ENCODE measurements at places on chromosomes 1 and 21. TPM values are rescaled to one million over a fixed set of nuclear protein-coding genes. Genes with fewer than 3 reads are reported as not detected.

DNA sequence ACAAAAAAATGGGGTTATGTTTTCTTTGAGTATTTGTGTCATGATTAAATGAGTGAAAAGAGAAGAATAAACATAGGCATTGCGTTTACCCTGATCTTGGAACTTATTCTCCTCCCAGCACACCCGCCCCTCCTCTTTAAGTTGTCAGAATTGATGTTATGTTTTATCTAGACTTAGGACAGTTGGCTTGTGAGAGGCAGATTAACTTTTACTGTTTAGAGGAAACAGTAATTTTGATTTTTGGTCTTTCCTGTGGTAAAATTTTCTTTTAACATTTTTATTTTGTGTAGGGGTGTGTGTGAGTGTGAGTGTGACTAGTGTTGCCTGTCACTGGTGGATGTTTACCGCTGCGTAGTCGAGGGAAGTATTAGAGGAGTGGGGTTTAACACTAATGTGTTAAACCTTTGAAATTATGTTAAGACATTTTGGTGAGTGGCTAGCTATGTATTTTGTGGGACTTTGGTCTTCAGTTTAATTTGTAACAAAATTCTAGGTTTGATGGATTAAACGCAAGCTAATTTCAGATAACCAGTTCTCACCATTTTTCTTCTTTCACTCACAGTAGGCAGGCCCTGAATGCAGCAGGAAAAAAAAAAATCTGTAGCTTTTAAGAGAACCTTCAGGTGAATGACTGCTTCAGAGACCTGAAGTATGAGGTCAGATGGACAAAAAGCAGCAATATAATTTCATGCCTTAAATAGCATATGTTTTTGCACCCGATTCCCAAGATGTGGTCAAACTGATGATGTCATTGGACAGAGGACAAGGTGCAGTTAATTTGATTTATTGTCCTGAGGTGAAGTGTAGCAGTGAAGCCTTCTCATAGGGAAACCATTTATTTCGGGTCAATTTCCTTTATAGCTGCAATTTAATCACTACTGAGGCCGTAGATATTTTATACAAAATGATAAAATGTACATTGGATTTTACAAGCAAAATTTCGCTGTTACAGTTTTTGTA is 2.7 kb downstream of the POU2F1 start:
- H3K36me3 ChIP-seq, result no peaks in the 10 kb centered on the region
- H3K4me3 ChIP-seq, result no peak overlapping the region
- peak; percentile 28 for DNase-seq
- H3K27ac ChIP-seq, result peak overlapping the region; percentile 95
- peaks cover 17% of the 10 kb centered on the region for H3K4me1 ChIP-seq

DNA sequence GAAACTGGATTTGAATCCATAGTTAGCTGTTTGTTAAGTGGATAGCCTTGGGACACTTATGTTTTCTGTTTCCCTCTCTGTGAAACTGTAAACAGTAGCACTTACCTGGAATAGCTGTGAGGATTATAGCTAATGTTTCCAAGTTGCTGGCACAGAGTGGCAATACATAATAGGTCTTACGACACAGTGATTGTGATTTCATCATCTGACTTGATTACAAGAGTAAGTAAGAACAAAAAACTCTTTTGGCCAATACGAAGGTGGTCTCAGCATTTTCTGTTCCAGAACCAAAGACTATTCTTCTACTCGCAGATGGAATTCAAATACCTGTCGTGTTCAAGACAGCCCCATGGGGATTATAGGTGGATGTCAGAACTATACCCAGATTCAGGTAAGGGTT is 2.1 kb downstream of the C8B start:
- no peak overlapping the region for H3K27ac ChIP-seq
- H3K27me3 ChIP-seq, result no peaks in the 10 kb centered on the region
- H3K36me3 ChIP-seq, result no peaks in the 10 kb centered on the region
- DNase-seq, result no peak
- no peak overlapping the region for H3K4me3 ChIP-seq
- peaks cover 15% of the 10 kb centered on the region for H3K4me1 ChIP-seq

GRCh38 chr1:91744953-91745639 is 140.9 kb downstream of the TGFBR3 start:
- H3K4me1 ChIP-seq, result peaks cover 8% of the 10 kb centered on the region
- H3K4me3 ChIP-seq, result no peak overlapping the region
- DNase-seq, result peak; percentile 35
- no peaks in the 10 kb centered on the region for H3K36me3 ChIP-seq
- H3K27ac ChIP-seq, result peak overlapping the region; percentile 20

The SPRR2E gene
- not detected for total RNA-seq

The BRINP3 gene
- total RNA-seq, result 37.9 TPM

DNA sequence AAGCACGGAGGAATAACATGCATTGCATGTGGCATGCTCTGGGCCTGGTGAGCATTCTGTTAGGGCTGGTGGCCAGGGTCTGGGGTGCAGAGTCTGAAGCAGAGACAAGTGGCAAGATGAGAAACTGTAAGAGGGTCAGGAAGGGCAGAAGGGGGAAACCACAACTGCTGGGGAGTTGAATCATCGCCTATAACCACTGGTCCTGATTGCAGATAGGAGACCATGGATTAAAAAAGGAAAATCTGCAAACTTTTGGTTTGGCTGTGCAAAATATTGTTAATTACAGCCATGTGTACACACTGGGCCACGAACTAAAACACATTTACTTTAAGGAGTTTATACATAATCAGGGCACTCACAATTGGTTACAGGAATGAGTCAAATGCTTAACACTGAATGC is 76.6 kb downstream of the TGFBR3 start:
- DNase-seq, result no peak
- no peaks in the 10 kb centered on the region for H3K27me3 ChIP-seq
- no peak overlapping the region for H3K27ac ChIP-seq
- H3K4me3 ChIP-seq, result no peak overlapping the region
- H3K36me3 ChIP-seq, result no peaks in the 10 kb centered on the region

The ZNF697 gene
- total RNA-seq, result 7.3 TPM

DNA sequence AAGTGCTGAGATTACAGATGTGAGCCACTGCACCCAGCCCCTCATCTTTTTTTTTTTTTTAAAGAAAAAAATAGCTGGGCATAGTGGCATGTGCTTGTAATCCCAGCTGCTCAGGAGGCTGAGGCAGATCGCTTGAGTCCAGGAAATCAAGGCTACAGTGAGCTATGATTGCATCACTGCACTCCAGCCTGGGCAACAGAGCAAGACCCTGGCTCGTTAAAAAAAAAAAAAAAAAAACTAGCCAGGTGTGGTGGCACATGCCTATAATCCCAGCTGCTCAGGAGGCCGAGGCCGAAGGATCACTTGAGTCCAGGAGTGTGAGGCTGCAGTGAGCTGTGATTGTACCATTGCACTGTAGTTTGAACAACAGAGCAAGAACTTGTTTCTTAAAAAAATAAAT is 13.8 kb downstream of the SZRD1 start:
- H3K27ac ChIP-seq, result no peak overlapping the region
- H3K4me1 ChIP-seq, result peaks cover 7% of the 10 kb centered on the region
- H3K36me3 ChIP-seq, result no peaks in the 10 kb centered on the region
- H3K27me3 ChIP-seq, result no peaks in the 10 kb centered on the region
- H3K4me3 ChIP-seq, result no peak overlapping the region
- no peak for DNase-seq

The AGMAT gene
- total RNA-seq, result 49.9 TPM

DNA sequence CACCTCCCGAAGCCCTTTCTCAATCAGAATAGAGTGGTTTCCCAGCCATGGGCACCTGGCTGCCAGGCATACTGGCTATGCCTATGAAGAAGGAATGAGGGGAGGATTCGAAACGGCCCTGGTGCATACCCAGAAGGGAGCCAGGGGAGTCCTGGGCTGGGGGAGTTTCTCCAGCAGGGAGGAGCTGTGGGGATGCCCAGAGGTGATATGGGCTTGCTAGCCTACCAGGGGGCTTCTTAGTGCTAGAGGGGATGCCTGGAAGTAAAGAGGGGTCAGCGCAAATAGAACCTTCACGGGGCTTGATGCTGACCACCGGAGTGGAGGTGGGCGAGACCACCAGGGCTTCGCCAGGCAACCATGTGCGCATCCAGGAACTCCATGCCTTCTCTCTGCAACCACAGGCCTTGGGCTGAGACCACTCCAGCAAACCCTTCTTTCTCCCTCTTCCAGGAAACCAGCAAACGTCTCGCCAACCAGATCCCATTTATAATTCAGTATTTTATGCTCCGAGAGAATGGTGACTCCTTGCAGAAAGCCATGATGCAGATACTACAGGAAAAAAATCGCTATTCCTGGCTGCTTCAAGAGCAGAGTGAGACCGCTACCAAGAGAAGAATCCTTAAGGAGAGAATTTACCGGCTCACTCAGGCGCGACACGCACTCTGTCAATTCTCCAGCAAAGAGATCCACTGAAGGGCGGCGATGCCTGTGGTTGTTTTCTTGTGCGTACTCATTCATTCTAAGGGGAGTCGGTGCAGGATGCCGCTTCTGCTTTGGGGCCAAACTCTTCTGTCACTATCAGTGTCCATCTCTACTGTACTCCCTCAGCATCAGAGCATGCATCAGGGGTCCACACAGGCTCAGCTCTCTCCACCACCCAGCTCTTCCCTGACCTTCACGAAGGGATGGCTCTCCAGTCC is 18.2 kb upstream of the MX1 start:
- no peaks in the 10 kb centered on the region for H3K4me1 ChIP-seq
- no peak overlapping the region for H3K27ac ChIP-seq
- no peak for DNase-seq
- H3K36me3 ChIP-seq, result no peaks in the 10 kb centered on the region
- H3K4me3 ChIP-seq, result no peak overlapping the region

- H3K27ac ChIP-seq, result no peak overlapping the region
- H3K27me3 ChIP-seq, result no peaks in the 10 kb centered on the region
- H3K4me3 ChIP-seq, result no peak overlapping the region
- H3K4me1 ChIP-seq, result peaks cover 14% of the 10 kb centered on the region
These were observed 45.1 kb downstream of the DPT start for GRCh38 chr1:168683871-168684270.

GRCh38 chr1:65985393-65986066 is 192.8 kb downstream of the PDE4B start:
- H3K36me3 ChIP-seq, result no peaks in the 10 kb centered on the region
- H3K4me1 ChIP-seq, result no peaks in the 10 kb centered on the region
- no peak overlapping the region for H3K4me3 ChIP-seq
- no peaks in the 10 kb centered on the region for H3K27me3 ChIP-seq
- H3K27ac ChIP-seq, result no peak overlapping the region
- DNase-seq, result no peak

GRCh38 chr21:45994759-45995685 is 13.5 kb downstream of the COL6A1 start:
- H3K4me3 ChIP-seq, result no peak overlapping the region
- no peak for DNase-seq
- H3K36me3 ChIP-seq, result no peaks in the 10 kb centered on the region
- H3K4me1 ChIP-seq, result peaks cover 11% of the 10 kb centered on the region
- H3K27ac ChIP-seq, result peak overlapping the region; percentile 43

- no peak for DNase-seq
- H3K4me1 ChIP-seq, result peaks cover 7% of the 10 kb centered on the region
- H3K27ac ChIP-seq, result no peak overlapping the region
- no peaks in the 10 kb centered on the region for H3K27me3 ChIP-seq
These were observed 38.9 kb upstream of the TARDBP start for GRCh38 chr1:10973552-10973951.

DNA sequence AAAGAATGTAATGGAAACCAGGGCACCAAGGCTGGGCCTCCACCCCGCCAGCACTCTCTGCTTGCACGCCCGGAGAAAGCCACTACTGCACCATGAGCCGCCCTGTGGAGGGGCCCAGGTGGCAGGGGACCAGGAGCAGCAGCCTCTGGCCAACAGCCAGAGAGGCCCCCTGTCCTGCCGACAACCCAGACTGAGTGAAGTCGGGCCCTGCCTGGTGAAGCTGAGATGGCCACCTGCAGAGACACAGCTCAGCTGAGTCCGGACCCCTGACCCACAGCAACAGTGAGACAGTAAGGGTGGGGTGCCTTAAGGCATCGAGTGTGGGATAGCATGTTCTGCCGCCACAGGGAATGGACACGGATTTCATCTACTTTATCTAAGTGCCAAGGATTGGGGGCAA is 28.9 kb downstream of the WDR4 start:
- no peaks in the 10 kb centered on the region for H3K36me3 ChIP-seq
- H3K4me1 ChIP-seq, result no peaks in the 10 kb centered on the region
- no peak for DNase-seq
- no peak overlapping the region for H3K4me3 ChIP-seq
- no peak overlapping the region for H3K27ac ChIP-seq

The GBP4 gene
- 3.9 TPM for total RNA-seq

The MAP3K21 gene
- 9.5 TPM for total RNA-seq

- H3K27me3 ChIP-seq, result no peaks in the 10 kb centered on the region
- H3K36me3 ChIP-seq, result no peaks in the 10 kb centered on the region
- H3K4me1 ChIP-seq, result no peaks in the 10 kb centered on the region
- DNase-seq, result no peak
These were observed 13.4 kb downstream of the DRAXIN start for GRCh38 chr1:11704691-11705475.

- peak; percentile 76 for DNase-seq
- H3K4me3 ChIP-seq, result no peak overlapping the region
- no peaks in the 10 kb centered on the region for H3K36me3 ChIP-seq
These were observed 4.3 kb upstream of the SPATC1L start for GRCh38 chr21:46188226-46189212.

DNA sequence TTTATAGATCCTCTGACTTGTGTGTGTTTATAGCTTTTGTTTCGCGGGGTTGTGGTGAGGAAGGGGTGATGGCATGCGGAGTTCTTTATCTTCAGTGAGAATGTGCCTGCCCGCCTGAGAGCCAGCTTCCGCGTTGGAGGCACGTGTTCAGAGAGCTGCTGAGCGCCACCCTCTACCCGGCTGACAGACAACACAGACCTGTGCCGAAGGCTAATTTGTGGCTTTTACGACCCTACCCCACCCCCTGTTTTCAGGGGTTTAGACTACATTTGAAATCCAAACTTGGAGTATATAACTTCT is 14.4 kb upstream of the CD101 start:
- H3K27ac ChIP-seq, result peak overlapping the region; percentile 33
- no peaks in the 10 kb centered on the region for H3K27me3 ChIP-seq
- peak; percentile 36 for DNase-seq
- H3K4me3 ChIP-seq, result no peak overlapping the region

- no peak overlapping the region for H3K4me3 ChIP-seq
- H3K4me1 ChIP-seq, result peaks cover 6% of the 10 kb centered on the region
- no peak for DNase-seq
- H3K27me3 ChIP-seq, result no peaks in the 10 kb centered on the region
- H3K27ac ChIP-seq, result no peak overlapping the region
- no peaks in the 10 kb centered on the region for H3K36me3 ChIP-seq
These were observed 750.3 kb upstream of the ADGRL2 start for GRCh38 chr1:81050390-81050789.

DNA sequence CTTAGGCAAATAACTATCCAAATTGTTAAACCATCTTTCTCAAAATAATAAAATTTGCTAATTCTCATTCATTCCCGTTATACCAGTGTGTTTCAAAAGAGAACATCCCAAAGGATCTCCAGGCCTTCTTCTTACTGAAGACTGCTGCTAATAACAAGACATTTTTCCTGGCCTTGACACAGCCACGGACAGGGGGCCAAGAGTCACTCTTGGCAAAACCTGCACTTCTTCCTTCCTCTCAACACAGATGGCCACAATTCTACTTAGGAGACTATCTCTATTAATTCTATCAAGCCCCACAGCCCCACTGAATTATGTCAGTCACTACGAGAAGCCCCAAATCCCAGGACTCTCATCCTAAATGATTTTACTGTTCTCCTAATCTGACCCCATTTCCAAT is 86.0 kb downstream of the EVI5 start:
- DNase-seq, result no peak
- no peaks in the 10 kb centered on the region for H3K4me1 ChIP-seq
- H3K27ac ChIP-seq, result no peak overlapping the region
- no peak overlapping the region for H3K4me3 ChIP-seq

The PLXNA2 gene
- 8.3 TPM for total RNA-seq

Measured in hepatocyte (in vitro differentiated cells).